ENCODE measurements at places on chromosomes 1 and 21.

- DNase-seq = no peak
These were observed 43.5 kb upstream of the SCCPDH start for GRCh38 chr1:246680696-246681130.

GRCh38 chr1:51445351-51446090, 73.5 kb downstream of the EPS15 start:
- DNase-seq = no peak

GRCh38 chr1:41341772-41342562, 19.3 kb upstream of the FOXO6 start:
- peak; percentile 63 for DNase-seq

- no peak for DNase-seq
These were observed 117.7 kb upstream of the C1orf174 start for GRCh38 chr1:4017636-4018365.

DNA sequence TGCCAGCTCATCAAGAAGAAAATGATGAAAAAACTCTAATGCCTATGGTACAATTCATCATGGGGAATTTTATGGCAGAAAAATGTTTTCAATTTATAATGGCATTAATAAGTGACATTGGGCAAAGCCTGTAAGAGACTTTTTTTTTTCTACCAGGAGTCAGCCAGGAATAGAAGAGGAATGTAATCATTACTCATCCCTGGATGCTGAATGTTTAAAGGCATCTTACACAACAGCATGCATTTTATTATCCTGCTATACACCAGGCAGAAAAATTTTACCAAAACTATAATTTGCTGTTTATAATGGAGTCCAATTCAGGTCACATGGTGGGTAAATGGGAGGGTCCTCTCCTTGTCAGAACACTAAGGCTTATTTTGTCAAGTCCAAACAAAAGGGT, 189.9 kb upstream of the BEND5 start:
- no peak for DNase-seq

DNA sequence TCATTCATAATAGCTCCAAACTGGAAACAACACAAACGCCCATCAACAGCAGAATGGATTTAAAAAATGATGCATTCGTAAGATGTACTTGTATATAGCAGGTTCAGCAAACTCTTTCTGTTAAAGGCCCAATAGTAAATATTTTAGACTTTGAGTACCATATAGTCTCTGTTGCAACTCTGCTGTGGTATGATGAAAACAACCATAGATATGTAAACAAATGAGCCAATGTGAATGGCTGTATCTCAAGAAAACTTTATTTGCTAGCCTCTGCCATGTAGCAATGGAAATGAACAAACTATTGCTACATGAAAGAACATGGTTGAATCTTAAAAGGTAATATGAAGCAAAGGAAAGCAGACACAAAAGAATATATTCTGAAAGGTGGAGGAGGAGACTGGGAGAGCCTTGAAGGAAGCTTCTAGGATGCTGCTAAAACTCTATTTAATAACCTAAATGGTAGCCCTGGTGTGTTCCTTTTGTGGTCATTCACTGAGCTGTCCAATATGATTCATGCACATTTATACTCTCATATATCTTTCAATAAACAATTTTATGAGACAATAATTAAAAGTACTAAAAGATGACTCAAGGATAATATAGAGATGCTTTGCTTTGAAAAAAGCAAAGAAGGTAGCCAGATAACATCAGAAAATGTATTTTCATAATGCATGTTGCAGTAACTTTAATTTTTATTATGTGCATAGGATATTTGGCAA, 29.1 kb upstream of the FMO3 start:
- DNase-seq = no peak

GRCh38 chr1:36342426-36343185, 19.2 kb upstream of the EVA1B start:
- DNase-seq = no peak

GRCh38 chr1:206705191-206705590, 20.5 kb downstream of the MAPKAPK2 start:
- peak; percentile 83 for DNase-seq

DNA sequence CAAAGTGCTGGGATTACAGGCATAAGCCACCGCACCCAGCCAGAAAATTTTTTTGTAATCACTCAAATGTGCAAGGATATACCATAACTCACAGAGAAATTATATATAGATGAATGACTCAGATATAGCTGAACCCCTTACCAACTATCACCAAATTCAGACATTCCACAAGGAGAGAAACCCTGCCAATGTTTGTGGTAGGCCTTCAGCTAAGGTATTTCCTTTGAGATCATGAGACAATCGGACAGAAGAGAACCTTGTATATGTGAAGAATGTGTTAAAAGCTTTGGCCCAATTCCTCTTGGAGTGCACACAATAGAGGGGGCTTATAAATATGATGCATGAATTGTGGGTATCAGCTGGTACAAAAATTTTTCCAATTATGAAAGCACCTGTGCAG, 50.7 kb downstream of the ZNF684 start:
- no peak for DNase-seq

- DNase-seq = peak; percentile 42
These were observed 574 bp downstream of the IGSF9 start for GRCh38 chr1:159944623-159945455.

DNA sequence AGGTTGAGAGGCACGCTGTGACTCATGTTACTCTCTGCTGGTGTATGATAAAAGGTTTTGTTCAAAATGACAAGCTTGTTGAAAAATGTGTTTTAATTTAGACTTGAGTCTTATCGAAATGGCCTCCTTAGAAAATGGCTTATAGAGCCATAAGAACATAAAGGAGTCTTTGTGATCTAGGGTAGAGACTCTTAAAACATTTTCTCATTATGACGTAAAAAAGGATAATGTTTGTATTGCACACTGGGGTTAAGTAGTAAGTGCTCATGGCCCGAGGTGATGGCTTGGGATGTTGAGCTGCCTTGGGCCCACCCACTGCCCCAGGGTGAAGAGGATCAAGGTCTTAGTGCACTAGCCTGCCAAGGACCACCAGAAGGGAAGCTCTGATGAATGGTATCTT, 117.4 kb downstream of the DISC1 start:
- no peak for DNase-seq

DNA sequence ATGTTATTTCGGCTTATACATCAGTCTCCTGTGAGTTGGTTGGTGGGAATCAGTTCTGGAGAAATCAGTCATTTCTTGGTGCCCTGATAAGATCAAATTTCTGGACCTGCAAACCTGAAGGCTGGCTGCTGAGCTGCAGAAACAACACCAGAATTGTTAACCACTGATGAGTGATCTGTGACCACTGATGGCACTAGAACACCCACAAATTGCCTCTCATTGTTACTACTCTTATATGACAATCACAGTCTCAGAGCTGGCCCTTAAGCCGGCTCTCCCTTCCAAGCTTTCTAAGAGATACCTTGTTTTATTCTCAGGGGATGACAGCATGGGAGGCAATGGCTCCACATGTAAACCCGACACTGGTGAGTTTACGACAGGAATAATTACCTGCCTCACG, 1.9 kb downstream of the C1orf162 start:
- no peak for DNase-seq

GRCh38 chr1:201266774-201267173, 16.5 kb upstream of the PKP1 start:
- DNase-seq = no peak

- no peak for DNase-seq
These were observed 25.9 kb downstream of the GREM2 start for GRCh38 chr1:240586006-240586405.

- no peak for DNase-seq
These were observed 963.7 kb upstream of the ADGRL2 start for GRCh38 chr1:80837066-80837465.

- DNase-seq = no peak
These were observed 104.8 kb downstream of the PAX7 start for GRCh38 chr1:18735224-18735997.

GRCh38 chr1:203085528-203086406, at the start of gene MYOG:
TSS of gene MYOG (minus strand) at chr1:203086012. CDS start at chr1:203085961, 51 bp downstream.
- DNase-seq = no peak

GRCh38 chr21:22342889-22343288, 1344.7 kb downstream of the NCAM2 start:
- no peak for DNase-seq

Data from NCI-H2081 (cell line).